ENCODE measurements at places on chromosomes 7 and 10. TPM values are rescaled to one million over a fixed set of nuclear protein-coding genes. Genes with fewer than 3 reads are reported as not detected.

DNA sequence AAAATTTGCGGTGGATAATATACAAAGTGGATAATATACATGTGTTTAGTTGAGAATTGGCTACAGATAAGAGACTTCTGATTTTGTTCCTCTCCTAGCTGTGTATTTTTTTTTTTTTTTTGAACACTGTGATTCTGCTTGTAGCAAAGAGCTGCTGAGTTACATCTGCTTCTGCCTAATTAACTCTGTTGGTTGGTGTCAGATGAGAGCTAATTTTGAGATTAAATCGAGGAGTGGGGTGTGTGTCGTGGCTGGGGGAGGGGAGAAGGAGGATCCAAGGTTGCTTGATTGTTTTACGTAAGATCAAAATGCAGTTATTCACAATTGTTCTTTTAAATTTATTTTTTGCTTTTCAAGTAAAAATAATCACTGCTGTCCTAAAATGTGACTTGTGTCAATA, 11.3 kb downstream of the KAT6B start:
- no peak for DNase-seq
- H3K27ac ChIP-seq = no peak overlapping the region
- H3K27me3 ChIP-seq = no peaks in the 10 kb centered on the region
- peaks cover 73% of the 10 kb centered on the region for H3K4me1 ChIP-seq
- H3K36me3 ChIP-seq = peaks cover 3% of the 10 kb centered on the region

- no peak overlapping the region for H3K27ac ChIP-seq
- no peak overlapping the region for H3K4me3 ChIP-seq
- no peaks in the 10 kb centered on the region for H3K27me3 ChIP-seq
- H3K4me1 ChIP-seq = no peaks in the 10 kb centered on the region
Observed at GRCh38 chr7:157715938-157716280, 379.1 kb downstream of the DNAJB6 start.

DNA sequence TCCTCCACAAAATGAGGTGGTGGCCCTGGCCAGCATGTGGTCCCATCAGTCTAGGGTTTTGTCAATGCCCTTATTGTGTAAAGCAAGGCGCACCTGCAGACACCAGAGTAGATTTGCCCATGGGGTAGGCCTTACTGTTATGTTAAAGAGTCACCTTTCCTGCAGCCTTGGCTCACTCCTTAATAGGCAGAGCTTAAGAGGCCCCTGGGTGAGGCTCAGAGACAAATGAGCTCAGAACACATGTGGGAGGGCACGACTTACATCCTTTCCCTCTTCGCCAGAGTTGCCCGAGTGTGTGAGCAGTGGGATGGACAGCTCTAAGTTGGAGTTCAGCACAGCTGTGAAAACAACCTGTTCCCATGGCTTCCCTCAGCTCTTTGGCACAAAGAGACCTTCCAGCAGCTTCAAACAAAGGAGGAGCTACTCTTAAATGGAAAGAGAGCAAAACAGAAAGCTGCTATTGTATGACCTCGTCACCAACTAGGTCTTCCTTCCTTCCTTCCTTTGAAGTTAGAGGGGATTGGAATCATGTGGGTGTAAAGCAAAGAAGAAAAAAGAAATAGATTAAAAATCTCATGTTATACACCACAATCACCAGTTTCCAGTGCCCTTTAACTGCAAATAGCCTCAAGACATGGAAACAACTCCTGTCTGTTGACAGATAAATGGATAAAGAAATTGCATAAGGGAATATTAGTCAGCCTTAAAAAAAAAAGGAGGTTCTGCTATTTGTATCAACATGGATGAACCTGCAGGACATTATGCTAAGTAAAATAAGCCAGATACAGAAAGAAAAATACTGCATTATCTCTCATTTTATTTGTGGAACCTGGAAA, 11.9 kb upstream of the XPNPEP1 start:
- DNase-seq = peak; percentile 44
- peaks cover 11% of the 10 kb centered on the region for H3K4me1 ChIP-seq
- H3K27ac ChIP-seq = peak overlapping the region; percentile 33
- no peaks in the 10 kb centered on the region for H3K27me3 ChIP-seq

- no peak overlapping the region for H3K27ac ChIP-seq
- no peak overlapping the region for H3K4me3 ChIP-seq
- DNase-seq = no peak
- no peaks in the 10 kb centered on the region for H3K4me1 ChIP-seq
Observed at GRCh38 chr10:102406815-102407214, 11.3 kb downstream of the NFKB2 start.

GRCh38 chr10:101221549-101221948, 7.7 kb downstream of the LBX1 start:
- H3K4me1 ChIP-seq = peaks cover 51% of the 10 kb centered on the region
- H3K27me3 ChIP-seq = peaks cover 99% of the 10 kb centered on the region
- no peak overlapping the region for H3K27ac ChIP-seq
- no peak for DNase-seq

DNA sequence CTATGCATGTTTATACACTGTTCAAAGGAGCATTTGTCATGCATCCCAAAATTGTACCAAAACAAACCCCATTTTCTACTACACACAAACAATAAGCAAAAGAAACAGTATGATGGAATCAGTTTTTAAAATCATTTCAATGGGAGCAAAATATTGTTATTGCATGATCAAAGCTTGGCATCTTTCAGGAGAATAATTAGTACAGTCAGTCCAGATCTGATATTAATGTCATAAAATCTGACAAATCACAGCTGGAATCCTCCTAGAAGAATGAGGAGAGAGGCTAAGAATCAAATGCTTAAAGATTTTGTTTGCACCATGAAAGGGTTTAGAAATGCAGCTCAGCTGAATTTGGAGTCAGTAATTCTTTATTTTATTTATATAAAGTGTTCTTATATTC, 229.7 kb upstream of the SEMA3E start:
- no peak overlapping the region for H3K4me3 ChIP-seq
- H3K4me1 ChIP-seq = no peaks in the 10 kb centered on the region
- H3K27me3 ChIP-seq = no peaks in the 10 kb centered on the region
- H3K27ac ChIP-seq = no peak overlapping the region
- no peak for DNase-seq
- no peaks in the 10 kb centered on the region for H3K36me3 ChIP-seq

GRCh38 chr7:96426685-96427084, 104.8 kb upstream of the SLC25A13 start:
- H3K27me3 ChIP-seq = no peaks in the 10 kb centered on the region
- no peak for DNase-seq
- no peaks in the 10 kb centered on the region for H3K4me1 ChIP-seq
- no peak overlapping the region for H3K4me3 ChIP-seq
- H3K36me3 ChIP-seq = no peaks in the 10 kb centered on the region

DNA sequence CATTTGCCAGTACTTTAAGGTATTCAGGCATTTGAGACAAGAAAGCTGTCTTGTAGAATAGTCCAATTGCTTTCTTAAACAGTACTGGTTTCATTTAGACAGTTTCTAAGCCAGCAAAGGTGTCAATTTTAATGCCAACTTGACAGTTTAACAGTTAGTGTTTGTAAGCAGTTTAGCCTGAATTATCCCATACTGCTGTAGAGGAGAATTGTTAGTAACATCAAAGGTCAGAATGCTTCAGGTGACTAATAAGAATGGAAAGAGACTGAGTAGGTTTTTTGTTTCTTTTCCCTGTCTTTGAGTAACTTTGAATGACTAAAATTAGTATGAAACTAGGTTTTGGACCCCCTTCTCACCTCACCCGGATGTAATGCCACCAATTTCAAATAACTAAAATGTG, 29.5 kb upstream of the VDAC2 start:
- peaks cover 25% of the 10 kb centered on the region for H3K4me1 ChIP-seq
- no peak for DNase-seq
- H3K27me3 ChIP-seq = no peaks in the 10 kb centered on the region
- no peak overlapping the region for H3K4me3 ChIP-seq
- peak overlapping the region; percentile 43 for H3K27ac ChIP-seq
- H3K36me3 ChIP-seq = peaks cover 2% of the 10 kb centered on the region

- no peak for DNase-seq
- no peaks in the 10 kb centered on the region for H3K27me3 ChIP-seq
- no peak overlapping the region for H3K27ac ChIP-seq
- H3K4me3 ChIP-seq = no peak overlapping the region
- H3K4me1 ChIP-seq = no peaks in the 10 kb centered on the region
Observed at GRCh38 chr7:39892361-39892760, 57.7 kb upstream of the CDK13 start.

GRCh38 chr7:96328016-96328415, 6.1 kb upstream of the SLC25A13 start:
- DNase-seq = no peak
- H3K27me3 ChIP-seq = no peaks in the 10 kb centered on the region
- H3K36me3 ChIP-seq = no peaks in the 10 kb centered on the region
- H3K4me3 ChIP-seq = no peak overlapping the region
- H3K27ac ChIP-seq = no peak overlapping the region
- H3K4me1 ChIP-seq = no peaks in the 10 kb centered on the region

ENO4 gene
- total RNA-seq = not detected

RHEB gene
- total RNA-seq = 155 TPM

C7orf33 gene
- not detected for total RNA-seq
